Renal cortical epithelial cell (primary cell): ENCODE measurements at places on chromosomes 3 and 15. TPM values are rescaled to one million over a fixed set of nuclear protein-coding genes. Genes with fewer than 3 reads are reported as not detected.

- no peak for DNase-seq
These were observed 138.8 kb upstream of the PLXND1 start for GRCh38 chr3:129745253-129745652.

GRCh38 chr15:88118741-88119140 is 137.8 kb downstream of the NTRK3 start:
- DNase-seq, result no peak

- no peak for DNase-seq
These were observed 830.9 kb upstream of the CFAP20DC start for GRCh38 chr3:59880717-59881116.

DNA sequence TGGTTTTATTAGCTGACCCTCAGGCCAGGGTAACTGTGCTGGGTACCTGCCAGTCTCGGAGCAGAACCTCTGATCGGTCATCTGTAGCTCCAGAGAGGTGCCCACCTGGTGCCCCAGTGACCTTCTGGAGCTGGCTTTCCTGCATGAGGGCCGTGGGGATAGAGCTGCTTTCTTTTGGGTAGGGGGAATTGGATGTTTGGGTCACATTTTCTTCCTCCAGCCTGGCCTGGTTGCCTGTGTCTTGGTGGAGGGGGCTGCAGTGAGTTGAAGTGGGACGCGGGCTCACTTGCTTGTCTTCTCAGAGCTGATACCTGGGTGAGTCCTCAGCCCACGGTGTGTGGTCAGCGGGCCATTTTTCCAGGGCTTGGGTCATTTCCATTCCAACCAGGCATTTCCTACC is 2.6 kb downstream of the ZNF710 start:
- DNase-seq, result no peak

DNA sequence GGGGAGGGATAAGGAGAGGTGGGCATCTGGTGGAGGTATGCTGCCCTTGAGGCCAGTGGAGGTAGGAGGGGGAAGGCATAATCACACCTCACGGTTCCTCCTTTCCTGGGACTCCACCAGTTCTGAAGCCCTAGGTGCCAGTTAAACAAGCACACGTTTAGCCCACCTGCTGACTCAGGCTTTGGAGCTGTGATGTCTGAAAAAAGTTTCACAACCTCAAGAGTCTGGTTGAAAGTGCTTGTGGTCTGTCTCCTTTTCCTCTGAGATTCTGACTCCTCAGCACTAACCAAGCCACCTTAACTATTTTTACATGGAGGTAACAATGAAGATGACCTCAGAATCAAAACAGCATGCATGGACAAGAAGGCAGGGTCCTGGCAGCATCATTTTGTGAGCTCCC is 23.0 kb downstream of the HPS3 start:
- DNase-seq, result peak; percentile 94

The SLC9C1 gene
- total RNA-seq, result 0.25 and 1.7 TPM in 2 replicates

The ZNF860 gene
- total RNA-seq, result 3.3 and 8.6 TPM in 2 replicates
